ENCODE measurements at places on chromosomes 6 and 20. TPM values are rescaled to one million over a fixed set of nuclear protein-coding genes. Genes with fewer than 3 reads are reported as not detected.

GRCh38 chr6:124356811-124357210 is 553.1 kb downstream of the NKAIN2 start:
- no peak for DNase-seq

- no peak for DNase-seq
Measured at GRCh38 chr20:42756991-42757390, 432.7 kb downstream of the PTPRT start.

DNA sequence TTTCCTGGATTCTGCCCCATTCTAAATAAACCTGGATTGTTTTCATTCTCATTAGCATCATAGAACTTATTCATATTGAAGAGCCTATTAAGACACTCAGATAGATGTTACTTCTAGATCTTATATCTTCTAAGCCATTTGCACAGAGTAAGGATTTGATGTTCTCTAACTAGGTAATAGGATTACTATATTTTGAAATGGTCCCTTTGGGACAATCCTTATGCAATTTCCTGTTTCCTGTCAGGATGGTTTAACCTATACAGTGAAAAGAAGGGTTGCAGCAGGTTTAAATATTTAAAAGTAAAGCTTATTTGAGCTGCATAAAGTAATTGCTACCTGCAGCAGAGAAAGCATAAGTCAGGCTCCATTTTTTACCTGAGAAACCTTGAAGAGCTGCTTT is 860.1 kb downstream of the TFAP2A start:
- no peak for DNase-seq

DNA sequence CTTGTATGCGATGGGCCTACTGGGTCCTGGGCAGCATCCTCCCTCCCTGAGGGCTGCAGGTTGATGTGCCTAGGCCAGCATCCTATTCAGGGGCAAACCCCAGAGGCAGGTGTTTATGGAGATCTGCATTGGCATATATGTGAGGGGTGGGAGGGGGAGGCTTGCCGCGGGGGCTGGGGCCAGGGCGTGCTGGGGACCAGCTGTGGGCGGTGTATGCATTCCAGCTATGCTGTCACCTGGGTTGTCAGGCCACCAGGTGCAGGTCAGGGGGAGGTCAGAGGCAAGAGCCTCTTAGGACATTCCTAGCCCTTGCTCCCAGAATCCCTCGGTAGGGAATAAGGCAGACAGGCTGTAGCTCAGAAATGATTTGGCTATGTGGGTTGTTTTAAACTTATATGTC is 11.9 kb downstream of the FOXA2 start:
- DNase-seq: no peak

GRCh38 chr6:111175109-111175508 is 87.8 kb downstream of the SLC16A10 start:
- no peak for DNase-seq

Gene ABHD16B
- not detected for total RNA-seq

DNA sequence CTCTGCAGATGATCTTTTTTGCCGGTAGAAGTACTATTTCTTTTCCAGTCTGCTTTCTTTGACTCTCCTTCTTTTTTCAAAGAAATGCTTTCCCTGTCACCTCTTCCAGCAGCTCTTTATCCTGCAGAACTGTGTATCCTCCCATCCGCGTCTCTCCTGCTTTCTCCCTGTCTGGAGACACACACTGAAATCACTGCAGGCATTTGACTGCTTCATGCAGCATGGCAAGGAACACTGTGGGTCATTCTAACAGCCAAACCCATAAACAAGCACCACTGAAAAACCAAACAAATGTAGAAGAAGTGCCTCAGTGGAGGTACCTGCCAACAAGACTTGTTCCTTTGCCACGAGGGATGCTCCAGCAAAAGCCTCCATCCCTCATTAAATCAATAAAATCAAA is 403.7 kb upstream of the CITED2 start:
- no peak for DNase-seq

DNA sequence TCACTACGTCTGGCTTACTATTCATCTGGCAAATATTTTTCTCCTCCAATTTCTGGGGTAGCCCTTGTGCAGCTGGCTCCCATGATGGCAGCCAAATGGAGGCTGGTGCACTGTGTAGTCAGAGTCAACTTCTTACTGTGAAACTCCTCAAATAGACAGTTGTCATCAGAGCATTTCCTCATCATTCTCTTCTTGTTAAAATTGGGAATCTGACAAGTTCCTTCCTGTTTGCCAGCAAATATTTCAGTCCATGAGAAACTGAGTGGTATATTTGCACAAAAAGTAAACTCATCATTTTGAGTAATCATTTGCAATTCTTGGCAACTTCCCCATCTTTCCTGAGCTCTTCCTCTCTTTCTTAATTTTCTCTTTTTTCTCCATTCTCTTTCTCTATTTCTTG is 394.9 kb upstream of the RGS17 start:
- DNase-seq: peak; percentile 6

Gene GMPR
- 5.0 TPM for total RNA-seq

- no peak for DNase-seq
Measured at GRCh38 chr6:168637834-168638233, 196.8 kb downstream of the SMOC2 start.

DNA sequence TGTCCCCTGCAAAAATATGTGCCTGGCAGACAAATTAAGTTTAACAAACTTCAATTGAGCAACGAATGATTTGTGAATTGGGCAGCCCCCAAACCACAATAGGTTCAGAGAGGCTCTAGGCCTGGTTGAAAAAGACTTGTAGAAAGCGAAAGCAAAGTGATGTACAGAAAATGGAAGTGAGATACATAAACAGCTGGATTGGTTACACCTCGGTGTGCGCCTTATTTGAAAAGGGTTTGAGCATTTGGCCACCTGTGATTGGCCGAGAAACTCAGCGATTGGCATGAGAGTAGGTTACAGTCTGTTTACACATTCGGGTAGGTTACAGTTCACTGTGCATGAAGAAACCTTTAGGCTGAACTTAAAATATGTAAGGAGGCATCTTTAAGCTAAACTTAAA is 136.9 kb downstream of the CD83 start:
- DNase-seq: no peak

DNA sequence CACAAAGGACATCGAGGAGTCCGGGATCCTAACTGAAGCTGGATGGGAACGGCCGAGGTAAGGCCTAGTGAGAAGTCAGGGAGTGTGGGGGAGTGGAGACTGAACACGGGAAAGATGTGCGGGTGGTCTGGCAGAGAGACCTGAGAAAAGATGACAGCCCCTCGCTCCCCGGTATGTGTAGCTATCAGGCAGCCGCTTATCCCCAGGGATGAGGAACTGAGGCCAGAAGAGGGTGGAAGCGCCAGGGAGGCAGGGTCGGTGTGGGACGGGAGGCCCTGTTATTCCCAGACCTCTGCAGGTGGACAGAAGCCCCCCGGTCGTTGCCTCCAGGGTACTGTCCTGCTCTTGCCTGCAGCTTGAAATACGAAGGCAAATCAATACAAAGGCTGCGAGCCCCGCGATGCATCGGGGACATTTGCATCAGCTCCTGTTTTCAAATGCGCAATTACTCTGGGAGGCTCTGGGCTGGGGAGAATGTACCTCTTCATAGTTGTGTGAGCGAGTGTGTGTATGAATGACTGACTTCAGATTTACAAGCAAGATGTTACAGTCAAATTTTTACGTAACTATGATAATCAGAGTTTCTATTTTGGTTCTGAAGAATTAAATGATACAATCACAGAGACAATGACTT is 221.3 kb downstream of the QKI start:
- DNase-seq: no peak

DNA sequence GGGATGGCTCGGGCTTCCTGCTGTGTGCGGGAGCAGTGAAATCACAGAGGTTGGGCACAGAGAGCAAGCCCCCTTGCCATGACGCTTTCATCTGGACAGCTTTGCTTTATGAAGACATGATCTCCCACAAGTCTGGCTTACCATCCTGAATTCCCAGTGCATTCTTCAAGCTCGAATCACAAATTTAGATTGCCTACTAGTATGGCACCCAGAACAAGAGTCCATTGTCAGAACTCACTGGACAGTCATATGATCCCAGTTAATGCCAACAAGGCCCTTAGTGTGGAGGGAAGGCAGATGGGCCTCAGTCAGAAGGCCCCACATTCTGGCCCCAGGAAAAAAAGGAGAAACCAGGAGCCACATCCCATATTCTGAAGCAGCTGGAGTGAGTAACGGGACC is 147.3 kb upstream of the FOXQ1 start:
- DNase-seq: no peak

GRCh38 chr20:32007787-32008616 is 2.2 kb upstream of the CCM2L start:
- DNase-seq: no peak

DNA sequence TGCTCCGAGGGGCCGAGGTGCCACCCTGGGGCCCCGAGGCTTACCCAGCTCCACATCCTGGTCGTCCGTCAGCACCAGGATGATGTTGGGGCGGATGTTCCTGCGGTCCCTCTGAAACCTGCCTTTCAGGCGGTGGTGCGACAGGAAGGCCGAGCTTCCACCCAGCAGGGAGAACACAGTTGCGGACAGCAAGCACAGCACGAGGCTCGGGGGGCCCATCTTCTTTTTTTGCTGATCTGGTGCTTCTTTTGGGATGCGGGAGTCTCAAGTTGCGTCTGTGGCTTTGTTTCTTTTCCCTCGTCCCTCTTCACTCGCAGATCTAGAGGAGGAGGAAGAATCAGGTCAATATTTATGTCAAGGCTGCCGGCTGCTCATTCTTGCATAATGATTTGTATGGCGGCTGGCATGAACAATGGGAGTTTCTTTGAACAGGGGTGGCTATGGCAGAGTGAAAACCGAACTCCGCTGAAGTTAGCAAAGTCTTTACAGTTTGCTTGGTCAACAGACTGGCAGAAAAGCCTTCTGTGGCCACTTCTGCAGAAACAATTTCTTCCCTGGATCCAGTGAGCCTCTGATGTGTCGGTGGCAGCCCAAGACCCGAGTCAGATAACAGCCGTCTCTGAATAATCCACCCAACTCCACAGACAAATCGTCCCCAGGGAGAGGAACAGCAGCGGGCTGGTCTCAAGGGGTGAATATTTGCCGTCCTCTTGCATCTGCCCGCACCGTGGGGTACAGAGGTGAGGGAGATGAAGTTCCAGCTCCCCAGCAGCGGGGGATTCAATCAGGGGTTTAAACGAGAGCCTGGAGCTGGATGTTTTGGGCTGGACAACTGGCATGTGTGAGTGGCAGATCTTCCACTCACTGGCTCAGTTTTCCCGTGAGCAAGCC is 27.9 kb downstream of the SULF2 start:
- no peak for DNase-seq

Gene SLC22A1
- 10.2 TPM for total RNA-seq

DNA sequence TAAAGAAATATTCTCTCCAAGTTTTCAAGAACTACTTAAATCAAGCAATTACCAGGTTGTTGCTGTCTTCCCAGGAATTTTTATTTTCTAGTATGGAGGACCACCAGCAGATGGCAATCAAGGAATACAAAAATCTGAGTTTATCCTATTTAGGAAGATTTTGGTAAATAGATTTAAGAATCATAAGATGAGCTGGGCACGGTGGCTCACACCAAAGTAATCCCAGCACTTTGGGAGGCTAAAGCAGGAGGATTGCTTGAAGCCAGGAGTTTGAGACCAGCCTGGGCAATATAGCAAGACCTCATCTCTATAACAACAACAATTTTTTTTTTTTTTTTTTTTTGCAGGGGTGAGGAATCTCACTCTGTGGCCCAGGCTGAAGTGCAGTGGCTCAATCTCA is 19.3 kb upstream of the SEC63 start:
- DNase-seq: peak; percentile 64

GRCh38 chr6:170172825-170173256 is 118.0 kb downstream of the DLL1 start:
- DNase-seq: no peak

DNA sequence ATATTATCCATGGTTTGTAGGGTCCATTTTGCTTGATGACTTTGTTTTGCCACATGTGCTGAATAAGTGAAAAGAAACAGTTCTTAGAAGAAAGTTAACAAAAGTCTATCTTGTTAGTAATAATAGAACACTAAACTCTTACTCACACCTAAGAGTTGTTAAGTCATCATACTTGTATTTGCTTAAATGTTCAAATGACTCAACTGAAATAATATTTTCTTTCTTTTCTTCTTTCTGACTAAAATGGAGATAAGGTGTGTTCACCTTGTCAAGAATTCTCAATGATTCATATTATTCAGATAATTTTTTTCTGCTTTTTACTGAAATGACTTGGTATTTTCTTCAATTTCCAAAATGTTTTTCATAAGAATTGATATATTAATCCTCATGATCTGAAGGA is 327.2 kb downstream of the HTR1B start:
- peak; percentile 38 for DNase-seq

GRCh38 chr6:129678463-129678862 is 31.5 kb downstream of the ARHGAP18 start:
- DNase-seq: peak; percentile 43

DNA sequence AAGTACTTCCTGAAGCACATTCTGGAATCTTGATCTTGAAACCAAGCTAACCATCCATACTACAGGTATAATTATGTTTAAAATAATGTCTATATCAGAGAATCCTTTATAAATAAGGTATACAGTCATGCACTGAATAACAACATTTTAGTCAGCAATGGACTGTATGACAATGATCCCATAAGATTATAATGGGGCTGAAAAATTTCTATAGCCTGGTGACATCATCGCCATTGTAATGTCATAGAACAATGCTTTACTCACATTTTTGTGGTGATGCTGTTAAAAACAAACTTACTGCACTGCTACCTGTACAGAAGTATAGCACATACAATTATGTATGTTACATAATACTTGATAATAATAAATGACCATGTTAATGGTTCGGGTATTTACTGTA is 31.8 kb downstream of the RNF146 start:
- no peak for DNase-seq

DNA sequence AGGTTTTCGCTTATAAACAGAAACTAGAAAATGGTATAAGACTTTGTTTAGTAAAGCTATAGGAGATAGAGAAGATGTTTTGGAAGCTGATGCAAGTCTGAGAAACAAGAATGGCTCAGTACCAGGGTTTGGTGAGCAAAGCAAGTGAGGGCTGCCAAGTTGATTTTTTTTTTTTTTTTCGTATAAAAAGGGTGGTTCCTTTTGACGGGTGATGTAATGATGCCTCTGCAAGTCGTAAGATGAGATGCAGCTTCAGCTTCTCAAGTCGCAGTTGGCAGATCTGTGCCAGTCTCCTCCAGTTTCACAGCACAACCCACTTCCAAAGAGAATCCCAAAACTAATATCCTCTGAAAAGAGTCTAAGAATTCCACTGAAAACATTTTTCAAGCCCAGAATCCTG is 252.8 kb upstream of the CDH4 start:
- no peak for DNase-seq

DNA sequence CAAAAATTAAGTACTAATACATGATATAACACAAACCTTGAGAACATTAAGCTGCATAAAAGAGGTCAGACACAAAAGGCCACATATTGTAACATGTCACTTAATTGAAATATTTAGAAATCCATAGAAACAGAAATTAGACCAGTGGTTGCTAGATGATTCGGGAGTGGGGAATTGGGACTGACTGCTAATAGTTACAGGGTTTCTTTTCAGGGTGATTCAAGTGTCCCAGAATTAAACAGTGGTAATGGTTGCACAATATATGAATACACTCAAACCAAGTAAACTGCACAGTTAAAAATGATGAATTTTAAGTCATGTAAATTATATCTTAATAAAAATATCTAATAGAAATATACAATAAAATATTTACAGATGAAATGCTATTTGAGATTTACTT is 174.5 kb downstream of the WDR27 start:
- DNase-seq: no peak
